ENCODE measurements at places on chromosomes 4 and X.

DNA sequence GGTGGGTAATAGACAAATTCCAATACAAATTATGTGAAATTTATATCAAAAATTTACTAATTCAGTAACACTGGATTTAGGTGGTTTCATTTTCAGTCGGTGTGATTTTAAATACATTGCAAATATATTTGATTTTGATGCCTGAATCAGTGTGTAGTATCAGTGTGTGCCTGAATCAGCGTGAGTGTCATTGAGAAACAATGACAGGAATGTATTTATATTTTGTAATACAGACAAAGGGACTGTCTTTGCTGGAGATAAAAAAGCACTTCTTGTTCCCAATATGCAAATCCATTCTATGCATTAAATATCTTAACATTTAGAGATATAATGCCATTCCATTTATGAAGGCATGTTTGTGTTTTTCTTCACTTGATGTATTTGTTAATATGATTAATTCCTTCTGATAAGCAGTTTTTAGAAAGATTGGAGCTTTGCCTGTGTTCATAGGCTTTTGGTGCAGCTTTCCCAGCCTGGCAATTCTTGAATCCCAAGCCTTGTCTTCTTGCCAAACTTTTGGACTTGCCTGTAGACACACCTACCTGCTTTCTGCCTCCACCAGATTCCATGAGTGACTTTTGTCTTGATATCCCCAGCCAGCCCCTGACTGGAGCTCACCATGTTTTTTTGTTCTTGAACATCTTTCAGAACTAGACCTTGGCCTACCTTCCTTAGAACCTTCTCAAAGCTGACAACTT lies 243.8 kb downstream of the ADGRL3 start:
- no peak for DNase-seq

GRCh38 chrX:69015564-69016292 lies 149.5 kb downstream of the PJA1 start:
- DNase-seq = no peak

DNA sequence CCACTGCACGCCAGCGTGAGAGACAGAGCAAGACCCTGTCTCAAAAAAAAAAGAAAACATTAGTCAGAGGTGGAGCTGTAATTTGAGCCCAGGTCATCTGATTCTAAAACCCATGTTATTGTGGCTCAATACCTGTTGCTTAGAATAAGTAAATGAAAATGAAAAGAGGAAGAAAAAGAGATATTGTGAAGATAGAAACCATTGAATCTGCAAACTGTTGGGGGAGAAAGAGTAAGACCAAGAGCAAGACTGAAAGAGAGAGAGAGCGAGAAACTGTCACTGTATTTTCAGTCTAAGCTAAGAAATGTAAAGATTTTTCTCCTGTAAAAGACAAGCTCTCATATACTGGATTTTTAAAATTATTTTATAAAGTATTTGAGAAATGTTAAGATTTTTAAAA lies 9.7 kb upstream of the IGSF1 start:
- no peak for DNase-seq

DNA sequence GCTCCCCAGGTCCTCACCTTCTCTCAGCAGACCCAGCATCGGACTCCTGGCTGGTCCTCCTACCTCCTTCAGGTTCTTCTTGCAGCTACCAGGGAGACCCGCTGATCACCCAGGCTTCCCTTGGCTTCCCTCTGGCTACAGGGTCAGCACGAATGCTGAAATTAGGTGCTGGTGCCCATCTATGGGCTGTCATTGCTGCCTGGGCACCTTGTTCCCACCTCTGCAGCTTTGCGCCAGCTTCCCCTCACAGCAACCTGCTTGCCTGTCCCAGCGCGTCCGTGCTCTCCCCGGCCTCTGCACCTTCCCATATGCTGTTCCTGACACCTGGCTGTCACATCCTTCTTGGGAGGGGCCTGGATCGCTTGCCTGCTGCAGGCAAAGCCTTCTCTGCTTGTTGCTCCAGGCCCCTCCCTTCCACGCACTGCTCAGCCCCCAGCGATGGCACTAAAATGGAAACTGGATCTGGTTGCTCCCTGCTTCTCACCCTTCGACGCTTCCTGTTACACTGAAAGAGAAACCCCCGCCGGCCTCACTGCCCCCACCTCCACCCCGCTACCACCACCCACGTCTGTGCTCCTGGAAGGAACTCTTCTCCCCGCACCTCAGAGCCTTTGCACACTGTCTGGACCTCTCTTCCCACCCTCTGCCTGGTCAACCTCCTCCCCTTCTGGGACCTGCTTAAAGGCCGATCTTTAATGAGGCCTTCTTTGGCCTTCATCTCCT lies 22.2 kb downstream of the C4orf50 start:
- DNase-seq = no peak
